HAP-1 (cell line): ENCODE measurements at places on chromosomes 1 and 21.

DNA sequence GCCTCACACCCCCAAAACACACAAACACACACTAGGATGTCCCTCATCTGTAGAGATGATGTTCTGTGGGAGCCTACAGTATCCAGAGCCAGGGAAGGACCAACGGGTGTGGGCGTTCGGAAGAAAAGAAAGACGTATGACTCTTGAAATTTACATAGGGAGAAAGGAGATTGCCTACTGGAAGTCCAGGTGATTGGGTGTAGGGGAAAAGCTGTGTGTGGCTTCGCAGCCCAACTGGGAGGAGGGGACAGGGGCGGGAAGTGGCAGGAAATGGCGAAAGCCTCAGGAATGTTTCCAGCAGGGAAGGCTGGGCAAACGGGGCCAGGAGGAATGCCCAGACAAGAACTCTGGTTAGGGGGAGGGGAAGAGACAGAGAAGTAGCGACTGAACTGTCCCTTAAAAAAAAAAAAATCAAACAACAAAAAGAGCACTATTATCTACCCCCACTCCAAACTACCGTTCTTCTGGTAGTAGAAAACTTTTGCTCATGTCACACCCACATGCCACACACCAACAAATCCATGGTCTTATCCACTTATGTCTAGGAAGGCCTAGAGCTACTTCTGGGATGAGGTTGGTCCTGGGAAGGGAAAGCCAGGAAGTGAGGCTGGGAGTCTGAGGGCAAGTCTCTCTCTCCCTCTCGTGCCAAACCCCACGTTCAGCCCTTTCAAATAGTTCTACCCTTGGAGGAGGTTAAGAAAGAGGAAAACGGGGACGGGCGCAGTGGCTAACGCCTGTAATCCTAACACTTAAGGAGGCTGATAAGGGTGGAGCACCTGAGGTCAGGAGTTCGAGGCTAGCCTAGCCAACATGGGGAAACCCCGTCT is 1.8 kb upstream of the CKS1B start:
- peak; percentile 87 for DNase-seq

DNA sequence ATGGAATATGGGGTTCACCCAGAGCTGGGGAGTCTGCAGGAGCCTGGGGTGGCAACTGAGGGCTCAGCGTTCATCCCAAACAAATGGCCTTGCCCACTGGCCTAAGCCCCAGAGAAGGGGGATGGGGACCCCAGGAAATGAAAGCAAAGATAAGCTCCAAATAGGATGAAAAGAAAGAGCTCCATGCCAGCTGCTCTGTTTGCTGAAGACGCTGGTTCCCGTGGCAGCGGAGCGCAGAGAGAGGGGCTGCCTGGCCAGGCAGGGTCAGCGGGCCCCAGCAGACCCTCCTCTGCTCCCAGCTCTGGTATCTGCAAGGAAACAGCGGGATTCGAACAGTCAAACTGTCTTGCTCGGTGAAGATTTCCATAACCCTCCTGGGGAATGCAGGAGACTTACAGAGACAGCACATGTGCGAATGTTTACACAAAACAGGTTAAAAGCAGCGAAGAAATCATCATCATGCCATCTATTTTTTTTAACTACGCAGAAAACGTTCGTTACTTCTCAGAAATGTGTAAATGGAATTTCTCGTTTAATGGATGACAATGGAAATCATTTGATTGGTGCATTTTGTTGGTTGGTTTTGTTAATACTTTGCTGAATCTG is 94.4 kb downstream of the PDE9A start:
- DNase-seq: no peak

- no peak for DNase-seq
Observed at GRCh38 chr1:91862120-91862519, 23.8 kb downstream of the TGFBR3 start.

- DNase-seq: no peak
Observed at GRCh38 chr21:15252431-15252830, 187.6 kb upstream of the NRIP1 start.

GRCh38 chr1:212819726-212820125 is 27.7 kb downstream of the SPATA45 start:
- no peak for DNase-seq

- DNase-seq: no peak
Observed at GRCh38 chr1:183810121-183810520, 5.2 kb downstream of the RGL1 start.

- no peak for DNase-seq
Observed at GRCh38 chr1:5098981-5099385, 444.6 kb downstream of the AJAP1 start.

GRCh38 chr1:6098303-6099215 is 52.9 kb downstream of the KCNAB2 start:
- no peak for DNase-seq

GRCh38 chr1:11012260-11013159 is at the start of gene TARDBP:
Gene TARDBP, plus strand, starts transcription at chr1:11012654. Its CDS starts 1,074 bp downstream, at chr1:11013728.
- DNase-seq: peak; percentile 83

DNA sequence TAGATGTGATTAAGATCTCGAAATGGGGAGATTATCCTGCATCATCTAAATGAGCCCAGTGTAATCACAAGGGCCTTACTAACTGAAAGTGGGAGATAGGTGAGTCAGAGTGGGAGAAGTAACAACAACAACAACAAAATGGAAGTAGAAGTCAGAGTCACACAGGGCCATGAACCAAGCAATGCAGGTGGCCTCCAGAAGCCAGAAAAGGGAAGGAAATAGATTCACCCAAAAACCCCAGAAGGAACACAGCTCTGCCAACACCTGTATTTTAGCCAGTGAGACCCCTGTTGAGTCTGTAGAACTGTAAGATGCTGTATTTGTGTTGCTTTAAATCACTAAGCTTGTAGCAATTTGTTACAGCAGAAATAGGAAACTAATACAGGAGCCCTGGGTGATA is 4.1 kb downstream of the TAGLN2 start:
- no peak for DNase-seq

GRCh38 chr1:11982010-11982392 is 1.8 kb downstream of the MFN2 start:
- no peak for DNase-seq

DNA sequence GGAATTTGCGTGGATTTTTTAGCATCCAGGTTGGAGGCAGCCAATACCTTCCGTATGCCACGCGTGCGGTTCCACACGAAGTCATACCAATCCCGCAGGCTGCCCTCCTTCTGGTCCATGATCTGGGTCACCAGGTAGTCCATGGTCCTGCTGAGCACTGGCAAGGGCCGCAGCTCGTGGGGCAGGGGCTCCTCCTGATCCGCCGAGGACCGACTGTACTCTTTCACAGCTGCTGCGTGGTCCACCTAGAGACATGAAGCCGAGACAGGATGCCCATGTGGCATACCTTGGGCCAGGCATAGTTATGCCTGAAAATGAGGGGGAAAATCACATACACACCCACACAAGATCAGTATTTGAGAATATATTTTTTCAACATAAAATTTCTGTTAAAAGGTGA is 12.1 kb downstream of the MCM3AP start:
- no peak for DNase-seq

DNA sequence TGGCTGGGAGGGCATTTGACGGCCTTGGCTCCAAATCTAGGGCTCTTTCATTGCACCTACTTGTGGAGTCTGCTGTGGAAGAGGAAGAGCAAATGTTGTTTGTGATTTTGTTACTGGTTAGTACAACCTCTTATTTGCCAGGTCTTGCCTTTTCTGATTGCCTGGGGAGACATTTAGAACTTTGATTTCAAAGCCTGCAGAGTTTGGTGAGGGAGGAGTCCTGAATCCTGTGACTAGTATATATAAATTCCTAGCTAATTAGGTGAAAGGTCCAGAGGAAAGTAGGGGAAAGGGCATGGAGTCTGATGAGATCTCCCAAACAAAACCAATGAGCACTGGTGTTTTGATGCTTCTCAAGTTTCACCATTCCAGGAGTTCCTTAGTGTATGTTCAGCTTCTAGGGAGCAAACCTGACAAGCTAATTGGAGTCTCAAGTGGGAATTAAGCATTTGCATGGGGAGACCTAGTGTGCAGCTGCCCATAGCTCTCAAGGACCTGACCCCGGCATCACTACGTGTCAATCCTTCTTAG is 5.1 kb upstream of the HMGCS2 start:
- peak; percentile 70 for DNase-seq

DNA sequence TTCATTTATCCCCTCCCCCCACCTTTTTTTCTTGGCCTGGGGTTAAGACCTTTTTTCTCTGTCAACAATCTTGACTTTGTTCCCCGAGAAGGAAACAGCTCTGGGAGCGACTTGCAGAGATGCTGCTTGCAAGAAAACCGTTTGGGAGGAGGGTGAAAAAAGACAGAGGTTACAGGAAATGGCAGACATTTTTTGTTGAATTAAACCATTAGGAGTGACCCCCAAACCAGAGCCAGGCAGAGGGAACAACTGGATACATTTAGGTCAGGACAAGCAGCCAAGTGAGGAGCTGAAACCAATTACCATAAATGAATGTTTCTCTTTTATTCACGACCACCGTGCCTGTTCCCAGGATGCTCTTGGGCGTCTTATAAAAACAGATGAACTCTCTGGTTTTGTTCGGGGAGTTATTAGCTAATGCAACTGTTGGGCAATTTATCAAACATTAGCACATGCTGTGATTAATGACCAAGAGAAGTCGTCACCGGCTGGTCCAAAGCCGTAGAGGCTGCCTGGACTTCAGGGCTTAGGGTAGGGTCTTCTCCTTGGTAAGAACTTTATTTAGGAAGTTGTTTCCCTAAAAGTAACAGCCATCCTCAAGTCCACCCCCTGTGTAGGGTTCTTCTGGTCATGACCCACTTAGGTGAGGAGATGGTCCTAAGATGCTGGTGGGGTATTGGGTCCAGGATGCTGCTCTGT is 141.0 kb downstream of the FOXD2 start:
- no peak for DNase-seq

DNA sequence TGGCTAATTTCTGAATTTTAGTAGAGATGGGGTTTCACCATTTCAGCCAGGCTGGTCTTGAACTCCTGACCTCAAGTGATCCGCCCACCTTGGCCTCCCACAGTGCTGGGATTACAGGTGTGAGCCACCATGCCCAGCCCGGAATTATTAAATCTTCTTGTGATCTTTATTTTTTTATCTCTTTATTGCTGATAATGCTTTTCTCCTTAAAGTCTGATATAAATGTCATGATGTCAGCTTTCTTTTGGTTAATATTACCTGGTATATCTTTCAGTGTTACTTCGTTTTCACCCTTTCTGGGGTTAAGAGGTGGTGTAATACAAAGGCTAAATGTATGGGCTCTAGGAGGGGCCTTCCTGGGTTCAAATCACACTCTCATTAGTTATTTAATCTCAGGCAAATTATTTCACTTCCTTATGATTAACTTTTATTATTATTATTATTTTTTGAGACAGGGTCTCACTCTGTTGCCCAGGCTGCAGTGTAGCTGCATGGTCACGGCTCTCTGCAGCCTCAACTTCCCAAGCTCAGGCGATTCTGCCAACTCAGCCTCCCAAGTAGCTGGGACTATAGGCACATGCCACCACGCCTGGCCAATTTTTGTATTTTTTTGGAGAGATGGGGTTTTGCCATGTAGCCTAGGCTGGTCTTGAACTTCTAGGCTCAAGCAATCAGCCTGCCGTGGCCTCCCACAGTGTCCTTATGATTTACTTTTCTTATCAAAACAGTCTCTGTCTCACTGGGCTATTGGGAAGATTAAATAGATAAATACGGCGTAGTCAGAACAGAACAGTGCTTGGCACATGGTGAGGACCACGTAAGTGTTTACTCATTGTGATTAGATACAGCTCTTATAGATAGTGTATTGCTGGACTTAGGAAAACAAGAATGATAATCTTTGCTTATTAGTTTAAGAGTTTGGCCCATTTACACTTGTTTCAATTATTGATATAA is 216.5 kb downstream of the URB2 start:
- no peak for DNase-seq

DNA sequence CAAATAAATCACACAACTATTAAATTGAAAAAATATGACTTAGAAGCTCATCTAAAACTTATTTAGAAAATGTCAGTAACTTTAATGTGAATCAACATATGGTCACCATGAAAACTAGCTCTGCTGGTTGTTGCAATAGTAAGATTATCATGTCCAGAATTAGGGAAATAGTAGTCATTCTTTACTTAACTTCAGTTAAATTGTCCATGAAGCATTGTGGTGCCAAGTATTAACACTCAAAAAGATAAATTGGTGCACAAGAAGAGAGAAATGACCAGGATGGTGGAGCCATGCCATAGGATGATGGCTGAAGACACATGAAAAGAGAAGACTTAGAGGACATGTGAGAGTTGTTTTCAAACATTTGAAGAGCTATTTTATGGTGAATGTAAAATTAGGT is 130.2 kb upstream of the PTGFR start:
- DNase-seq: no peak

DNA sequence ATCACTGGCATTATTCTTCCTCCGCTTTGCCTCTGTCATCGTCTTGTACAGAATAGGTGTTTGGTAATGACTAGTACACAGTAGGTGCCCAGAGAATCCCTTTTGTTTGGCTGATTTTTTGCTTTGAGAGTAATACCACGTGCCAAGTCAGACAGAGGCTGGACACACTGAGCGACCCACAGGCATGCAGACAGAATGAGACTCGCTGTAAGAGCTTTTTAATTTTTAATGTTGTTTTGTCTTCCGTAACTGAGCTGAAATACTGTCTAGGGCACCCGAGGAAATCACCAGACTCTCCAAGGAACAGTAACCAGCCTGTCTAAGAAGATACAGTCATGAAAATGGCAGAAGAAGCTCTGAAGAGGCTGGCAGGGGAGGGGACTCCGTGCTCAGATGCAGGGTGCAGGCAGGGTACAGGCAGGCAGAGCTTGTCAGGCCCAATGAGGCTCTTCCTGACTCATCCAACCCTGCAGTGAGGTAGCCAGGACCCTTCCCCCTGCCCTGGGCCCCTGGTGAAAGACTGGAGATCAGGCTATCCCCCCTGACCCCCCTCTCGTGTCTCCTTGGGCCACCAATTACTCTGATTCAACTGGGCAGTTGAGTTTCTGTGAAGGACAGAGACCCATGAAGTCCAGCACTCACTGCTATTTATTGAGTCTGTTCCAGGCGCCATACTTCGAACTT is 60.1 kb upstream of the ECE1 start:
- DNase-seq: no peak

- no peak for DNase-seq
Observed at GRCh38 chr1:85149805-85150204, 51.0 kb downstream of the SYDE2 start.

GRCh38 chr1:85417876-85418275 is 47.1 kb downstream of the DDAH1 start:
- DNase-seq: no peak

- DNase-seq: no peak
Observed at GRCh38 chr21:18655931-18656330, 252.3 kb upstream of the TMPRSS15 start.

GRCh38 chr1:234199476-234200127 is 173.7 kb upstream of the COA6 start:
- no peak for DNase-seq

DNA sequence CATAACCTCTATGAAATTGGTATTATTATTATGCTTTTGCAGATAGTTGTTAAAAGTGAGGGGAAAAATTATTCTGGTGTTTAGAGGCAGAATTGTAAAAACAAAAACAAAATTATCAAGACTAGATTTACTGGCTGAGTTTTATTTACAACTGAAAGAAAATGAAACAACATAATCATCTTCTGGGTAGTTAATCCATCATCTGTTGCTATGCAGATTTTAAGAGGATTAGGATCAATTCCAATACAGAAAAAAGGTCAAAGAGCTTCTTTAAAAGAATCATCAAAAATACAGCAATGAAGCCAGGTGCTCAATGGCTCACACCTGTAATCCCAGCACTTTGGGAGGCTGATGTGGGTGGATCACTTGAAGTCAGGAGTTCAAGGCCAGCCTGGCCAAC is 8.3 kb downstream of the GOLT1A start:
- DNase-seq: no peak
